Spleen (tissue), 13 donors: ENCODE measurements at places on chromosomes 12 and 14. TPM values are rescaled to one million over a fixed set of nuclear protein-coding genes. Genes with fewer than 3 reads are reported as not detected.

Gene MDM1
- total RNA-seq: 18.9 TPM

- DNase-seq: no peak
Measured at GRCh38 chr12:29316752-29317151, 64.2 kb downstream of the ERGIC2 start.

Gene RFX4
- total RNA-seq: not detected

DNA sequence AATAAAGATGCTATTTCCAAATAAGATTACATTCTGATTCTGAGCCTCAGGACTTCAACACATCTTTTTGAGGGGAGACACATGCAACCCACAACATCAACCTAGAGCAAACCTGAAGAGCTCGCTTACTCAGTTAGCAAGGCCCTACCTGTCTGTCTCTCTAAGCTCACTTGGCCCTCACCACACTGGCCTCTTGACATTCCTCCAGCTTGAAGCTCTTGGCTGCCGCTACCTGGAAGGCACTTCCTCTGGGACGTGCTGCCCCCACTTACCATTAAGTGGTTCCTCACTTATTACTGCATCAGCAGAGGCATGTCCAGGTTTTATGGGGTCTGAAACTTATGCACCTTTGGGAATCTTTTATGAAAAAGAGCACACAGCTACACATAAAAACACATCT, 354.8 kb downstream of the GALC start:
- no peak for DNase-seq

GRCh38 chr12:15868186-15868585, 14.0 kb upstream of the STRAP start:
- no peak for DNase-seq

GRCh38 chr12:93968536-93969285, 179.7 kb upstream of the PLXNC1 start:
- no peak for DNase-seq

Gene CCDC196
- not detected for total RNA-seq

DNA sequence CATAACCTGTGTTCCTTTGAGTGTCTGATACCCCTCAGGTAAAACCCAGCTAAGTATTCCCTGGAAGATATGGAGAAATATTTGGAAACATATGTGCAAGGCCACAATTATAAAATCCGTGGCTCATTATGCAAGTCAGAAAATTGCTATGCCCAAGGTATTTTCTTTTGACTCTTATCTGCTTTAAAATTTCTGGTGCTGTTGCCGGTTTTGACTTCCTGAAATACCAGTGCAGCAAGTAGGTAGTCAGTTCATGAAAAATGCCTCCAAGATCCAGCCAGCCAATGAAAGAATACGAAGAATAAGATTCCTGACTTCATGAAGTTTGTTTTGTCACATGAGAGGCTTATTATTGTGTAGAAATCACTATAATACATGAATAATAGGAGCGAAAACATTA, 20.2 kb upstream of the FUT8 start:
- DNase-seq: no peak

DNA sequence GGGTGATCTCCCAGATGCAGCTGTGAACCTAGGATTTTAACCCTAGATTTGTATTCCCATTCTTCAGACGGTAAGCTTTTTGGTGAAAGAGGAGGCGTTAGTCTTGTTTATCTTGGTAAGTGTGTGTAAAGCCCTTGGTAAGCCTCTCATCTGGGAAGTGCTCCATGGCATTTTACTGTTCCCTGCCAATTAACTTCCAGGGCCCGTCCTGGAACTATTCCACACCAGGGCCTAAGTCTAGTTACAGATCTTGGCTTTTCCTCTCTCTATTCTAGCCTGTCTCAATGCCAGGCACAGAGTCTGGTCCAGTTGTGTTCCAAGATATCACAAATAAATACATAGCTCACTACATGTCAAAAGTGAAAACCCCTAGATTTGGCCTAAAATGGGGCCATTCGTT, 42.4 kb downstream of the YEATS4 start:
- no peak for DNase-seq

Gene GLS2
- 2.4 TPM for total RNA-seq

Gene ARHGAP9
- 190 TPM for total RNA-seq

Gene PAPOLA
- 227 TPM for total RNA-seq

DNA sequence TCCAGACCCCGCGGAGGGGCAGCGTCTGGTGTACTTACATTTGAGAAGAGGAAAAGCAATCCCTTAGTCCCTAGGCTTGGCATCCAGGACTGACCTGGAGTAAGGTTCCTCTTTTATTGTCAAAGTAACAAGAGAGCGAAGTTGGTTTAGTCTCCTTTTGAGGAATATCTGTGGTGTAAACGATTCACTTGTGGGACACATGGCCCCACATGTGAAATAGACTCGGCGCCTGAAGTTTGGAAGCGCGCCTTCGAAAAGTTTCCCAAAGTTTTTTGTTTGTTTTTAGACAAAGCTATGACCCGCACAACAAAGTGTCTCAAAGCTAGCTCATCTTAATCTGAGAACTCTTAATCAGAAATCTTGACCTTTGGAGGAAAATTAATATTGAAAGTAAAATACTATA, 744 bp downstream of the STYX start:
- DNase-seq: no peak

DNA sequence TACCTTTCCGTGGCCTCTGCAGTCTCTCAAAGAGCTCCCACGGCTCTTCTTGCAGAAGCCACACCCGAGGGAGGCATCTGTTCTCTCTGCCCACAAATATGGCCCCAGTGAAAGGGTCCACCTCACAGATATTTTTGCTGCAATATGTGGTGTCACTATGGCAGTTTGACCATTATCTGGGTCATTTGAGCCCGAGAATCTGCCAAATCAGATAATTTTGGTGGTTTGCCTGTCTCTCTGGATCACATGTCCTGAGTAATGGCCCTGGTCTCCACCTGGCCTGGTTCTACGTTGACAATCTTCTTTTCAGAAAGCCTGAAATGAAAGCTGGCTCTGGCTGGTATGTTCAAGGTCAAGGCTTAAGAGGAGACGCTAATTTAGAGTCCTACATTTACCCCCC, 5.7 kb upstream of the WSCD2 start:
- no peak for DNase-seq

- no peak for DNase-seq
Measured at GRCh38 chr14:81710232-81710845, 176.7 kb upstream of the SEL1L start.

GRCh38 chr12:94397401-94397800, 62.3 kb downstream of the CEP83 start:
- DNase-seq: no peak

Gene JAG2
- 8.6 TPM for total RNA-seq

Gene RNF212B
- not detected for total RNA-seq

GRCh38 chr12:117567644-117568216, 206.3 kb upstream of the NOS1 start:
- no peak for DNase-seq

DNA sequence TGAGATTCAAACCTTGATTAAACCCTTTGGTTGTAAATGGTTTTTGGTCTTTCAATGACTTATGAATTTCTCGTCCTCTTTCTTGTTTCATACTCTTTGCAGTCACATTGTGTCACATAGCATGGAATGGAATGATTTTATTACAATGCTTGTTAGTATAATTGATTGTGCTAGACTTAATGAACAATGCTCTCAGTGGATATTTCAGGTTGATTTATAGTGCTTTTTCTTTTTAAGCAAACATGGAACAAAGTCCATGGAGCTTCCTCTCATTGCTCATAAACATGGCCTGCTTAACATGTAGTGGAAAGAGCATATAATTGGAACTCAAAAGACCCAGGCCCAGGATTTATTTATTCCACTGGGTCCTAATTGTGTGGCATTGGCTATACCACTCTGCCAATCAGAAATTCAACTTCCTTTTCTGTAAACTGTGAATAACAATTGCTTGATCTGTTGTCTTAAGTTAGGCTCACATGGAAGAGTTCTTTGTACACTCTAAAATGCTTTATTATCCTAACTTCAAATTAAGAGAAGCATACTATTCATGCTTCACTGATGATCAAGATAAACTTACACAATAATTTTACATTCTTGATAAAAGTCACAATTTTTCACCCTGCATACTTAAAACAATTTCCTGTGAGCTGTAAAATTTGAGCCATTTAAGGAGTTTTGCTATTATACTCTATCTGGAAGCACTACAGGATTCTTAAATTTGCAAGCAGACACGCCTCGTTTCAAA, 370.5 kb upstream of the PDE3A start:
- DNase-seq: no peak

DNA sequence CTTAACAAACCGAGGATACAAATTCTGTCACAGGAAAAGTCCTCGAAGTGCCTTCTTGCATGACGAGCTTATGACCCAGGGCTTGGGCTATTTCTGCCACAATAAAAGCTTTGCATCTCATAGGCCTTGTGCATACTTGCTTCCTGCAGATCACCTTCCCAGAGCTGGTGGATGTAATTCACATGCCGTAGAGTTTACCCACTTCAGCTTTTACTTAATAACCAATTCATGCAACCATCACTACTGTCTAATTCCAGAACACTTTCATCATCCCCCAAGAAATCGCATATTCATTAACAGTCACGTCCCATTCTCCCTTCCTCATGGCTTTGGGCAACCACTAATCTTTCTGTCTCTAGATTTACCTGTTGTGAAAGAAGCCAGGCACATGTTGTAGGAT, 9.0 kb upstream of the BDKRB1 start:
- DNase-seq: no peak

Gene TAS2R14
- 2.9 TPM for total RNA-seq

Gene DEGS2
- 1.4 TPM for total RNA-seq

- no peak for DNase-seq
Measured at GRCh38 chr14:34956931-34957330, 25.9 kb upstream of the SRP54 start.

DNA sequence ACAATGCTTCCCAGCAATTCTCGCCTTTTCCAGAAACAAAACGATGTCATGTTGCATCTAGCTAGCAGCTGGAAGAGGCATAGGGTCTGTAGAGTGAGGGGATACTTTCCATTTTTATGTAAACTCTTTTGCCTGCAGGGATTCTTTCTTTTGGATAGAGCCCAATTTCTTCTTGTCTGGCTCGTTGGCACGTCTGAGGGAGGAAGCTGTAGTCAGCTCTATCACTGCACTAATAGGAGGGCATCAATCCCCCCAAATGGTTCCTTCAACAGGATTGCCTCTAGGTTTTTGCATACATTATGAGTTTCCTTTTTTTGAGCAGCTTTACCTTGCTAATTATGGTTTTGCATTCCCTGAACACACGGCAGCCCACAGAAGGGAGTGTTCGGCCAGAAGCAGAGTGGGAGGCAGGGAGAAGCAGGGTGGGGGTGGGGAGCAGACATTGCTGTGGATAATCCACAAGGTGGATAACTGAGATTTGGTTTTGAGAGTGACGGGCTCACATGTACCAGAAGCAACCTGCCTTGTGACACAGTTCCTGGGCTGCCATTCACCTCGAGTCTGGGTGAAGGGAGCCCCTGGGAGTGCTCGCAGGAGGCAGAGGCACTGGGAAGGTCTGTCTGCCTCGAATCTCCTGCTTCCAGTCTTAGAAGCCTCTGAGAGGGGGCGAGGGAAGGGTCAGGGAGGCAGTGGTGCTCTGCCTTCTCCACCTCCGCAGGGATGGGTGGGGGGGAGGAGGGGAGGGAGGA, 24.5 kb downstream of the LRTM2 start:
- no peak for DNase-seq

DNA sequence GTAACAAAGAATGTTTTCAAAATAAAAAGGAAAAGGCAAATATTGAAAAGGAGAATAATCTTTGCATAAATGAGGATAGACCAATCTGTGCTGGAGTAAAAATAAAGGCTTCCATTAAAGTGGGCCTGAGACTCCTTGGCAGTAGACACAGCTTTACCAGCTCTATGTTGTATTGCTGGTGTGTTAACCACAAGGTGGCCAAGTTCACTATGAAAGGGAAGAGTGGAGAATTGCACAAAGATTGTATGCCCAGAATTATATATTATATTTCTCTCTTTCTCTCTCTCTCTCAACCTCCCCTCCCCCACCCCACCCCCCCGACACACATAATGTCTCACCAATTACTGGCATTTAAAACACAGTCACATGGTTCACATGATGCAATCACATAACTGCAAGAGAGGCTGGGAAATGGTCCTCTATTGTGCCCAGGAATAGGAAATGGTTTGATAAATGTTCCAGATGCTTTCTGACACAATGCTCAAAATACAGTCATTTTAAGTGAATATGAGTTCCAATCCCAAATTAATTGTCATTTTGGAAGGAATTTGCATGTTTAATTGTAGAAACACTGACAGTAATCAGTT, 222.6 kb upstream of the SYT1 start:
- no peak for DNase-seq

Gene SLC6A15
- total RNA-seq: 0.13 TPM

Gene DIO2
- total RNA-seq: 0.36 TPM

DNA sequence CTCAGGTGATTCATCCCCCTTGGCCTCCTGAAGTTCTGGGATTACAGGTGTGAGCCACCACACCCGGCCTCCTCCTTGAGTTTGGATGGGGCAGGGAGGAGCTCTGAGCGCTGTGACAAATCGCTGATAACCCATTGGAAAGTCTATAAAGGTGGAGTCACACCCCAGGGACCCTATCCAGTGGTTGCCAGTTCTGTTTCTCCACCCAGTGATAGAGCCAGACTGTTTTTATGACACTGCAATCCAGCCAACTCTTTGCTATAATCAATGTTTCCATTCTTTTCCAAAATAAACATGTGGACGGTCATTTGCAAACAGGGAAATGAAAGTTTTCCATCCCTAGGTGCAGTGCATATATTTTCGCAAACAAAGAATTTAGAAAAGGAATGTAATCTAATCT, 142.0 kb upstream of the PELI2 start:
- no peak for DNase-seq

- peak; percentile 66 for DNase-seq
Measured at GRCh38 chr14:44912041-44912869, 49.5 kb downstream of the KLHL28 start.
